Fibroblast of skin of right quadriceps (primary cell): ENCODE measurements at places on chromosomes 11 and 22.

GRCh38 chr11:17954395-17955252 lies 58.2 kb downstream of the SERGEF start:
- DNase-seq = no peak

- DNase-seq = peak; percentile 28
Observed at GRCh38 chr11:102184269-102184987, 74.2 kb downstream of the YAP1 start.

- peak; percentile 48 for DNase-seq
Observed at GRCh38 chr22:31155422-31155821, 4.6 kb upstream of the RNF185 start.

- no peak for DNase-seq
Observed at GRCh38 chr22:46145896-46146295, 4.4 kb upstream of the PPARA start.

- DNase-seq = no peak
Observed at GRCh38 chr22:36985211-36985889, 33.9 kb downstream of the TST start.

GRCh38 chr11:132535830-132536229 lies 996.5 kb downstream of the OPCML start:
- no peak for DNase-seq

DNA sequence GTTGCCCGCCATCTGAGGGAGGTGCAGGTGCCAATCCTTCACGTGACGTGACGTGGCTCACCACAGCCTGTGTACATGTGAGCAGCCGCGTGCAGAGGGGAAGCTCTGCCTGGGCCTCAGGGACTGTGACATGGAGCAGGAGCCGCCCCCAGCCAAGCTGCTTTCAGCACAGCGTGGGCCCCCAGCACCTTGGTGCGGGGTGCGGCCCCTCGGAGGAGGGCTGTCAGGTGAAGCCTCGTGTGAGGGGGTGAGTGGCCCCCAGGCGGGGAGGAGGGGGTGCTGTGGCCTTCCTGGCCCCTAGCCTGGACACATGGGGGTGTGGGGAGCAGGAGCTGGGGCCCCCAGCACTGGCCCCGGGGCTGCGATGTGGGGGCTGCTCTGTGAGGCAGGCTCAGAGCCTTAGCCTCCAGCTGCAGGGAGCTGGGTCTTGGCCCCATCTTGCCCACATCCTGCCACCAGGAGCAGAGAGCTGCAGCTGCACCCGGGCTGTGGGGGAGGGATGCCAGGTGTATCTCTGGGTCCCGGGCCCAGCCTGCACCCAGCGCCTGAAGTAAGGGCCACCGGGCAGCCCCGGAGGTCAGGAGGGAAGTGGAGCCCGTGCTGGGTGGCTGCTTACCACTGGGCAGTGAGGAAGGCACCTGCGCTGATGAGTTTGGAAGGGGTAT lies at the start of gene ADORA2A:
Gene ADORA2A, plus strand, starts transcription at position 100 of the 665 bp plus-strand sequence. CDS start 5,806 bp downstream, outside the sequence.
- no peak for DNase-seq

GRCh38 chr22:36940676-36941075 lies 27.2 kb downstream of the CSF2RB start:
- DNase-seq = no peak

GRCh38 chr11:104329078-104329665 lies 165.2 kb upstream of the PDGFD start:
- no peak for DNase-seq

- no peak for DNase-seq
Observed at GRCh38 chr11:9607511-9607899, 34.0 kb downstream of the WEE1 start.

- DNase-seq = no peak
Observed at GRCh38 chr11:124879493-124880289, 14.5 kb downstream of the ROBO3 start.

- no peak for DNase-seq
Observed at GRCh38 chr11:70761094-70761907, 363.0 kb downstream of the CTTN start.

- DNase-seq = no peak
Observed at GRCh38 chr11:116281173-116282160, 491.3 kb downstream of the BUD13 start.

- no peak for DNase-seq
Observed at GRCh38 chr22:49519117-49519737, 308.4 kb downstream of the BRD1 start.

GRCh38 chr11:16148301-16148931 lies 207.9 kb downstream of the SOX6 start:
- DNase-seq = no peak

DNA sequence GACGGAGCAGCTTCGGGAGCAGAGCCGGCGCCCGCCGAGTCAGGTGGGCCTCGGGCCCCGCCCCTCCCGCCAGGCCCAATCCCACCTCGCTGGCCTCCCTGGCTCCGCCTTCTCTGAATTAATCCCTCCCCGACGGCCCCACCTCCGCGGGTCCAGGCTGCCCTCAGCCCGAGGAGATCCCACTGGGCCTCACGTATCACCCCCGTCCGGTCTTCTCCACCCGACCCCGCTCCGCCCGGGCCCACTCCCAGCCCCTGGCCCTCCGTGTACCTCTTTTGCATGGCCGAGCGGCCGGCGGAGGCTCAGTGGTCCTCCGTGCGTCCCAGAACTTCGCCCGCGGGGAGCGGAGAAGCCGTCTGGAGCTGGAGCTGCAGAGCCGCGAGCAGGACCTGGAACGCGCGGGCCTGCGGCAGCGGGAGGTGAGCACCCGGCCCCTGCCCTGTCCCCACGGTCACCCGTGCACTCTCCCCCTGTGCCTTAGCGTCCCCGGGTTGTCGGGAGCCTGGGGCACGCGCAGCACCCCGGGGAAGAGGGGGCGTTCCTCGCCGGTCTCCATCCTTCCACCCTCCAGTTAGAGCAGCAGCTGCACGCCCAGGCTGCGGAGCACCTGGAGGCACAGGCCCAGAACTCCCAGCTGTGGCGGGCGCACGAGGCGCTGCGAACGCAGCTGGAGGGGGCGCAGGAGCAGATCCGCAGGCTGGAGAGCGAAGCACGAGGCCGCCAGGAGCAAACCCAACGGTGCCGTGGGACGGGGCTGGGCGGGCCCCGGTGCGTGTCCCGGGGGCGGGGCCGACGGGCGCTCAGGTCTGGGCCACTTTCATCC lies 2.2 kb upstream of the CD151 start:
- DNase-seq = peak; percentile 54

DNA sequence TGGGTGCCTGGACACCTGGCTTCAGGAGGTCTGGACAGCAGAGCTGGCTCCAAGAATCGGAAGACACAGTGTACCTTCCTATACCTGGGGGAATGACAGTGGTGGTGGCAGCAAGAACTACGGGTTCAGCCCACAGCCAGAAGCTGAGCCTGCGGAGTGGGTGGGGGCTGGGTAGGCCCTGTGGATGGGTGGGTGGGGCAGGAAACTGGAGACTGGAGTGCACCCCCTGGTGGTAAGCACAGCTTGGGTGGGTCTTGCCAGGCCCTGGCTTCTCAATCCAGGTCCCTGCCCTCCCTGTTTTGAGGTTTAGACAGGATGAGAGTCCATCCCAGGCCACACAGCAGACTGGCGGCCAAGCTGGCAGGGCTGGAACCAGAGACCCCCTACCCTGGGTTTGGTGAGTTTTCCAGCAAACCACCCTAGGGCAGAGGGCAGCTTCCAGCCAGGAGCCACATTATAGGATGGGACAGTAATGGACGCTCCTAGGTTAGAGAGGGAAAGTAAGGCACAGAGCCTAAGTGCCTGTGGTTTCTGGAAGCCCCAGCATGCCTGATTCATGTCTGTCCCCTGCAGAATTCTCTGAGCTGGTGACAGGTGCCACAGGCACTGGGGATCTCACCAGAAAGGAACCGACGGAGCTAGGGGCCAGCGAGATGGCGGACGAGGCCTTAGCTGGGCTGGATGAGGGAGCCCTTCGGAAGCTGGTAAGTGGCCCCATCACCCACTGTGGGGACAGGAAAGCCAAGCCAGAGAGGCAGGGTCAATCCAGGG lies 1.7 kb downstream of the SMTN start:
- DNase-seq = peak; percentile 55

DNA sequence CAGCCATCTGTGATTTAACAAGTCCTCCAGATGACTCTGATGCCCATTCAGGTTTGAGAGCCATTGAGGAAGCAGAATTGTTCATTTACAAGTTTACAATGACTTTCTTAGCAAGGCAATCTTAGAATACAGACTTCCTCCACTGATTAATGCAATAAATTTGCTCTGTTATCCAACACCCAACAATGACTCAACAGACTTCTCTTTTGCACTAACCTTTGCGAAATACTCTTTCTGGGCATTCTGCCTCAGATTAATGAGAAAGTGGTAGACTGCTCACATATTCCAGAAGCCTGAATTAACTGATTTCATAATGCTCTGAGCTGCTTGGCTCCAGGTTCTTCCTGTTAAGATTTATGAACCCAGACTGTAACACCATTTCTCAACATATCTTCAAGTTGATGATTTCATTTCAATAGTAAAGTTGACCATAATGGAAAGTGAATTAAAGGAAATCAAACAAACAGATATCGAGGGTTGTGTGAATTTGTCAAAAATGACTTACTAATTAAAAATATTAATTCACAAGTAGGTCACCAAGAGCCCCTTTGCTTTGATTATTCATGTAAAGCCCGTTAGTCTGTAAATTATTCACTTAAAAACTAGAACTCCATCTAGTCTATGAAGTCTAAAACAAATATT lies 70.5 kb upstream of the BLID start:
- peak; percentile 99 for DNase-seq

DNA sequence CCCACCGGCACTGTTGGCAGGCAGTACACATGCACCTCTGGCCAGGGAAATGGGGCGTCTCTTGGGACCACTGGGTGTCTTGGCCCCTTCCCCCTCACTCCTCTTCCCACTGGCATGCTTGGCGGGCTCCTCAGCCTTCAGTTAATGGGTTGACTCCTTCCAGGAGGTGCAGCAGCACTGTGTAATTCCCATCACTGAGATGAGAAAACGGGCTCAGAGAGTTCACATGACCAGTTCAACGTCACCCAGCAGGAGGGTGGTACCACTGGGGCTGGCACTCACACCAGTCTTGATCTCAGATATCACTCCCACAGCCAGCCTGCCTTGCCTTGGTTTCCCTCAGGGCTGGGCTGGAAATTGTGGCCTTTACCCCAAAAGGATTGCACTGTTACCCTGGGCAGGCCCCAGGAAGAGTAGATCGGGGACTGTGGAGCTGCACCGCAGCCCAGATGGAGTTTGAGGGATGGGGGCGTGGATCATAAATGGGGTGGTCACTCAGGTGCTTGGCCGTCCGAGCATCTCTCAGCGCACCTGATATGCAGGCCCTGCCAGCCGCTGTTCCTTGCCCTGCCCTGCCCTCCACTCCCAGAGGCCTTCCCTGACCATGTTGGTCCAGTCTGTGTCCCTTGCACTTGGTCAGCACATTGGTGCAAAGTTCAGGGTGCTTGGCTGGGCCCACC lies 16.9 kb downstream of the CAPN5 start:
- no peak for DNase-seq

- no peak for DNase-seq
Observed at GRCh38 chr22:11616811-11617210, 3911.2 kb upstream of the OR11H1 start.

GRCh38 chr11:73997120-73997770 lies 11.6 kb downstream of the UCP3 start:
- DNase-seq = no peak

GRCh38 chr22:29975494-29975893 lies 92.5 kb downstream of the MTMR3 start:
- DNase-seq = no peak

DNA sequence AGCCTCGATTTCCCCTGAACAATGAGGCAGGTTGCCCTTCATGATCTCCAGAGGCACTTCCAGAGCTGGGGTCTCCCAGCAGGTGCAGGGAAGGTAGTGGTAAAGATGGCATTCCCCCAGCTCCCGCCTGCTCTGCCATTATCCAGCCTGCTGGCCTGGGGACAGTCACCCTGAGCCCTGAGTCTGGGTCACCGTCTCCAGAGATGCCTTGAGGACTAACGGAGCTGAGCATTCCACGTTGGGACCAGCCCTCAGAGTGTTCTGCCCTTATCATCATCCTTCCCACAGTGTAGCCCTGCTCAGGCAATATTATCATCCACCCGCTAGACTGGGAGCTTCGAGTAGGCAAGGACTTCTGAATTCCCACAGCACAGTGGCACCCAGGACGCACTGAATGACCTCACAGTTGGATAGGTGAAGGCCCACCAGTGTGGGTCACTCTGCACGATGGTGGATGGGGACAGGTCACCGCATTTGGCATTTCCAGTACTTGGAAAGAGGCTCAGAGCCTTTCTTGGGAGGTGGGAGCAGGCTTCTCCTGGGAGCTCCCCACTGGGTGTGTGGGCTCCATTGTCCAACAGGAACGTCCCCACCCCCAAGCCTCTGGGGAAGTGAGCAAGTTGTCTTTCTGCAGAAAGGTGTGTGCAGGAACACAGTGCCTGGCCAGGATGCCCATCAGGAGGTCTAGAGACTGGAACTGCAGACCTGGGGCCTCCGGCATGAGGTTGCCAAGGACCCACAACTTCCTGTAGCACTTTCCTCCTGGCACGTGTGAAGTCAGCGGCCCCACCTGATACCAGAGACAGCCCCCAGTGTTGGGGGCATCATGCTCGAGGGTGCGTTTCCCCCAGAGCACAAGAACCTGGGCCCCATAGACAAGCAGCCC lies 51.4 kb upstream of the WNT7B start:
- DNase-seq = no peak

GRCh38 chr22:49659281-49659923 lies 168.3 kb downstream of the BRD1 start:
- no peak for DNase-seq

DNA sequence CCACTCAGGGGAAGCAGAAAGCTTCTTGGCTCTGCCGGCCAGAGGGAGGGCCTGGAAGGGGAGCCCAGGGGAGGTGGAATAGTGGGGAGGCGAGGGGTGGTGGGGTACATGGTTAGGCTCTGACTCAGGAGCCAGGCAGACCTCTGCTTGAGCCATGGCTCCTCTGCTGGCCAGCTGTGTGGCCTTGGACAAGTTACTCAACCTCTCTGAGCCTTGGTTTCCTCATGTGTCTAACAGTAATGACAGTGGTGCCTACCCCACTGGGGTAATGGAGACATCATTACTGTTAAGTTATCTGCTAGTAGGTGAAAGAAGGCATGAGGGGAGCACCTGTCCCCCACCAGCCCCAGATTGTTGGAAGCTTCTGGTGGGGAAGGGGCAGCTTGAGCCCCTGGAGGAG lies 12.2 kb upstream of the PDGFB start:
- no peak for DNase-seq
